Activated CD4-positive, alpha-beta T cell treated with anti-CD3 and anti-CD28 coated beads, Interleukin-2, amount 50 U/mL, for 48 hours (primary cell): ENCODE measurements at places on chromosomes 7 and 10.
A peak's percentile ranks its signal among the peaks of the same experiment; 100 is the strongest.

GRCh38 chr7:45221896-45222604 lies 64.5 kb downstream of the RAMP3 start:
- DNase-seq = no peak

- DNase-seq = no peak
Measured at GRCh38 chr10:17062955-17063484, 66.6 kb downstream of the CUBN start.

DNA sequence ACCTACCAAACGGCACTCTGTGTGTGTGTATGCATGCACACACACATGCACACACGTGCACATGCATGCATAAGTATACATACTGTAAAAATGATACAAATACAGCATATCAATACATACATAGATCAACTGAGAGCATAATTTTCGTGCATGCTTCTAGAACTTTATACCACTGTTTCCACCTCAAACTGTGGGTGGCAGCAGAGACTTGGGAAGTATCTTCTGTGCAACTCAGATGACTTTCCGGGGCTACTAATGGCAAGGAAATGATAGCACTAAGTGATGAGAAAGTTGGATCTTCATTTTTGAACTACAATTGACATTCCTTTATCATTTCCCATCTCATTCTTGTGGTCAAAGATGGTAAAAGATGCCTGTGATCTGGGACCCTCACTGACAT lies 570.7 kb downstream of the REEP3 start:
- DNase-seq = no peak

DNA sequence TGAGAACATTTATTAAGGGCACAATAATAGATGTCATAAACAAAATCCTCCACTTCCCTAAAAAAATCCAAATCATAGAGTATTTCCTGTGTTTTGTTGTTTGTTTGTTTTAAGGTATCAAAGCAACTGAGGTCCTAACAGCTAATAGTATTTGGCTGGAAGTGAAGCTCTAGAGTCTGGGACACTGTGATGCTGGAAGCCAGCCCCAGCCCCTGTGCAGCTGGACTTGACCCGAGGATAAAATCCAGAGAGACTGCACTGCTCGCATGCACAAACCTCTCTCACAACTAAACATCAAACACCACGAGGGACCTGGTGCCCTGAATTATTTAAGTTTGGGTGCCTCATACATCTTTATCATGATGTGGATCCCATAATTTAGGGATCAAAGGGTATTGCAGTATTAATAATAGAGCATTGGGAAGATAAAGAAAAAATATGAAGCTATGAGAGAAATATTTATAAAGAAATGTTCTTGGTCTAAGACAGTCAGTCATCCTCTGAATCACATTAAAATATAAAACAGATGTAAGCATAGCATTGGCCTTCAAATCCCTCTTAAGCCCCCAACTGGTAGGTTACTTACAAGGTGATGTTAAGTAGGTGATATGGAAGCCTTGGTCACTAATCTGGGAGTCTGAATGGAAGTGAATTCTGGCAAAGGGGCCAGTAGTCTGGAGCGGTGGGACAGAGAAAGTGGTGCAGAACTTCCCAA lies 44.4 kb downstream of the CUBN start:
- DNase-seq = no peak

DNA sequence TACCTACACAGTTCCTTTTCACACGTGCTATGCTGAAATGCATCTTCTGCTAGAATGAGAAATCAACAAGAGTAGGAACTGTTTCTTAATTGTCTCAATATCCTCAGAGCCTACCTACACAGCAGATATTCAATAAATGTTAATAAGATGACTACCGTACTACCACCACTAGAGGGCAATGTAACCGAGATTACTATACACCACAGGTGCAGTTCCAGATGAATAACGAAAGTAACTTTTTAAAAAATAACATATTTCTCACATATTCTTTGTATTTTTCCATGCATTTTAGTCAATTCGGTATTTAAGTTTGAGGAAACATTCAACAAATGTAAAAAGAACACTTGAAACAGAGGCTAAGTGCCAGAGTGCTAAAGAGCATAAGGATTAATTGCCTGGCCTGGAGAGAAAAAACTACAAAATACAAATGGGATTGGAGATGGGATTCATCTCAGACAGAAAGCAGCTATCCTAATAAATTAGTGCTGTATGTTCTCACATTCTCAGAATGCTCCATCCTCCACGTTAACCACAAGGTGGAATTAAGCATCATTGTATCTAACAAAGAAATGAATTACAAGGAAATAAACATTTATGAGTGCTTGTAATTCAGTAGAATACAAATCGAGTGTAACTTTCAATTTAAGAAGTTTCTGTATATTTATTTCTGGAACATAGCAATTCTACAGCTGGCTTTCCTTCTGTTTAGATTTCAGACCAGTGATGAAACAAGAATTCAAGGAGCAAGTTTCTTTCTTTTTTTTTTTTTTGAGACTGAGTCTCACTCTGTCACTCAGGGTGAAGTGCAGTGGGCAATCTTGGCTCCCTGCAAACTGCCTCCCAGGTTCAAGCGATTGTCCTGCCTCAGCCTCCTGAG lies 20.3 kb upstream of the HECTD2 start:
- no peak for DNase-seq

GRCh38 chr10:11724938-11725776 lies 17.0 kb upstream of the ECHDC3 start:
- no peak for DNase-seq

DNA sequence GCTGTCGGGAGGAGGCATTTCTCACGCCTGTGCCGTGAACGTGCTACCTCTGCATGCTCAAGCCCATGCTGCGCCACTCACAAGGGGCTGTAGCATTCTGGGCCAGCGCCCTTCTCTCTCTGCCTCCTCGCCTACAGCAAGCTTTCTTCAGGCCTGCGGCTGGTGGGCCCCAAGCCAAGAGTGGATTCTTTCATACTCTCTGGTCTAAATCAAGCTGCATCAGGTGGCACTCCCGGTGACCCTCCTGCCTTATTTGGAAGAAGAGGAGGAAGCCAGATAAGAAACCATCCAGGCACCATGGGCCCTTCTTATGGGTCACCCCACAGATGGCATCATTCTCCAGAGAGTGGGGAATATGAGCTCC lies 86.7 kb upstream of the DUSP5 start:
- DNase-seq = no peak

DNA sequence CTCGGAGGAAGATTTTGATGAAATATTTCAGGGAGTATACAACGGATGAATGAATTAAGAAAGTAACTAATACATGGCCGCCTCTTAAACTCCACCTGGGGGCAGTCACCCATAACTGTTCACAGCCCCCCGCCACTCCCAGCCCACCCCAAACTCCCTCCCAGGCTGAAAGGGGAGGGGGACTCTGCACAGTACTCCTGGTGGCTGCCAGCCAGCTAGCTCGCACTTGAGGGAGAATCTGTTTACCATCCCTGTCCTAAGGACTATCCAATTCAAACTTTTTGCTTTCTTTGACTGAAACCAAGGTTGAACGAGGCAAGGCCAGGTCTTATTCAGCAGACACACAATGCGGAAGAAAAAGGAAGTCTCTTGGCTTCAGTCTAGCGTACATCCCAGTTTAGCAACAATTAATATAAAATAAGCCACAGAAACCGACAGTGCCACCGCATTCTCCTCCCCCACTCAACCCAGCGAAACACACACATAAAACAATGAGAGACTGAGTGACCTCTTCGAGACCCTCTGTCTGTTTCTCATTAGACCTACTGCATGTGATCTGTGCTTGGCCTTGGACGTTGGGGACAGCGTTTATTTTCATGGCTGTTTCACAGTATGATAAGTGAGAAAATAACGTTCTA lies 219.5 kb downstream of the GLI3 start:
- no peak for DNase-seq

DNA sequence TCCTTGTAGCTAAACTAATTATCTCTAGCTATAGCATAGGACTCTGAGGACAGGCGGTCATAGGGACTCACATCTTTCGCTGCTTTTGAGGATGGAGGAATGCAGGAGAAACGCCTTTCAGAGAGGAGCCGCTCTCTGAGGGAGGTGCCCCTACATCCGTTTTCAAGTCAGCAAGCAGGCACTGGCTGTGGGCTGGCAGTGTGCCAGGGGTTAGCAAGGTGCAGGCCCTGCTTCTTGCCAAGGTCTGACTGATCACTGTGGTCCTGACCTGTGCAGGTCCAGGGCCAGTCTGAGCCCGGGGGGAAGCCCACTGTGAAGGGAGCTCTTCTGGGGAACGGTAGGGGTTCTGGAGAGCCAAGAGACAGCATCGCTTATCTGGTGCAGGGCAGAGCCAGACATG lies 89.4 kb downstream of the SH3PXD2A start:
- peak; percentile 75 for DNase-seq

GRCh38 chr10:106785528-106785927 lies 379.0 kb downstream of the SORCS1 start:
- DNase-seq = no peak

DNA sequence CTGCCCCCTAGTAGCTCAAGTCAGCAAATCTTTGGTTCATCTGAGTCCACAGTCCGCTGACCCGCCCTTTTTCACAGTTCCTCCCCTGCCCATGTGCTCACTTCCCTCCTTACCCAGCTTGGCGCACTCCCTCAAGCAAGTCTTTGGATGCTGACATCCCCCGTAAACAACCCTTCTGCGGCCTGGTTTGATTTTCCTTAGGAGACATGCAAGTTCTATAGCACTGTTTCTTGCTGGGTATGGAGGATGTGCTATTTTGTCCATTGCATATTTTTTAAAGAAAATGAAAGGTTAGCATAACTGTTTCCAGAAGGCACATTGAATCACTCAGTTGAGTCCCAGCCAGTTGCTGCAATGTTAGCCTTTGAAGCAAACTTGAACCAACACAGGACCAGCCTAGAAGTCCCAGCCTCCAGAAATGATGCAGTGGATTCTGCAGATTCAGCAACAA lies 38.2 kb downstream of the HTRA1 start:
- DNase-seq = no peak

- DNase-seq = no peak
Measured at GRCh38 chr10:909831-910230, 21.7 kb downstream of the LARP4B start.

DNA sequence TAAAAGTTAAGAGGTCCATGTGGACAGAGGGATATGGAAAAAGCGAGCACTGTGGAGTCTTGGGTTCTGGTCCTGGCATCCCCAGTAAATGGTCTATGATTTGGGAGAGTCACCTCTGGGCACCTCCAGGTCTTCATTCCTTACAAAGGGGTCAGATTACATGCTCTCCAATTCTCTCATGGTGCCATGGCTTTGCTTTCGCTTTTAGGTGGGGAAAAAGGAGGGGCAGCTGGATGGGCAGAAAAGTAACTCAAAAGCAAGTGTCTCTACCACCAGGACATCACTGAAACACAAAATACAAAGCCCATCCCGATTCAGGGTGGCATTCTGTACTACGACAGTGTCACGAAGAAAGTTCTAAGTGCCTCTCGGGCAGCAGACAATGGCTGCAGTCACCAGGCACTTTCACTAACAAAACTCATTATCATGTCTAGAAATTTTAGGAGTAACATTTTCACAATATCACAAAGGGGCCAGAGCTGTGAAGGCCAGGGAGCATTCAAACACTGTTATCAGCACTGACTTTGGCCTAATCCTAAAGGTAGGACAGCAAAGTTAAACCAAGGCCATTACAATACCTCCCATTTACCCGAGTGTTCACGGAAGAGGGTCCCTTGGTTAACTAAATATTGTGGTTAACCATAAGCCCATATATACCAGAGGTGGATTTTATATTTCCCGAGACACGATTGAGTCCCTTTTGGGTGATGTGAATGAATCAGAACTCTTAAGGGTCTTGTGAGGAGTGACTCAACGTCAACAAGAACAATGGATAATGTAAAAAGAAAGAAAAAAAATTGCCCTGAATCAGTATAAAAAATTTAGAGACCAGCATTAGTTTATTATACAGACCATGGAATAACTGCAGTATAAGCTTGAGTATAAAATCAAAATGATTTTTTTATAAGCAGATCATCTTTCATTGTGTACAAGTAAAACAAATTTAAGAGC lies 2.5 kb downstream of the PSAP start:
- no peak for DNase-seq

DNA sequence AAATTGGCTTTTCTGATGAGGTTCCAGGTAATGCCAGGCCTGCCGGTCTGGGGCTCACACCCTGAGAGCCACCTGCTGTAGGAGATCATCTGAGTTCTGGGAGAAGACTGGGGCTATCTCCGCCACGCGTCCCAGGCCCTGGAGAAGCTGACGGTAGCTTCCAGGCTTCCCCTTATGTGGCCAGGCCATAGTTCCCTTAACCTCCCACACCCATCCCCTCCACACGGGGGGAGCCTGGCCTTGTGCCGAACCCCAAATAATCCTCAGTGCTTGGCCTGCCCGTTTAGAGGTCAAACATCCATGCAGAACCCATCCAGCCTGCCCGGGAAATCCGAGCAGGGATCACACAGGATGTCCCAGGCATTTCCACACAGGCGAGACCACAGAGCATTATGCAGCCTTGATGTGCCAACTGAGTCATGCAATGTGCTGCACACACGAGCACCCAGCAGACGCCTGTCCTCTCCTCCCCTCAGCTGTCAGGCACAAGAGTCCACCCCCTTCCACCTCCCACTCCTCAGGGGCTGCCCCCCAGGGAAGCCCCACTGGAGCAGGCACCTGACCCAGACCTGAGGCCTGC lies 176.2 kb downstream of the PRKAG2 start:
- DNase-seq = no peak

DNA sequence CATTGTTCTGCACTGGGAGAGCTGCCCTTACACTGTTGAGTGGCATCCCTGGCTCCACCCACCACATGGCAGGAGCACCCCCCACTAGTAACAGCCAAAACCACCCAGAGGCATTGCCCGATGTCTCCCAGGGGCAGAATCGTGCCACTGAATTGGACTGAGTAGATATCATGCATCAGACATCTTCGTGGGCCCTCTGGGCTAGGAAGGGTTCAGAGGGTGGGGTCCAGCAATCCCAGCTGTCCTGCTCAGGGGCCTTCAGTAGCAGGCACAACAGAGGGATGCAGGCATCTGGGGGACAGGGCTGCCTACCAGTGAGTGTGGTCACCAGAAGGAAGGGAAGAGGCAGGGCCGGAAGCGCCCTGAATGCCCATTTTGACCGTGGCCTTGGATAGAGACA lies 119.7 kb upstream of the PPP2R2D start:
- no peak for DNase-seq

DNA sequence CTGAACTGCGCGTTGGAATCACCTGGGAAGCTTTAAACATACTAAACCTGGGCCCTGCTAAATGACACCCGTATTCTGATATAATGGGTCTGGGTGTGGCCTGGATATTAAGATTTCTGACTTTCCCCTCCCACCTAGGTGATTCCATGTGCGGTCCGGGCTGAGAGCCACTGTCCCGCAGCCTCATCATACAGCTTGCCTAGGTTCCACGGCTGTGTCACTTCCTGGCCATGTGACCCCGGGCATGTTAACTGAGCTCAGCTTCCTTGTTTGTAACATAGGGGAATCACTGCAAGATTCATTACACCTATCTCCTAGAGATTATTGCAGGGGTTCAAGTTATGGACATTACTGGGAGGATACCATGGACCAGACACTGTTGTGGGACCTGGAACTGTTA lies 472.7 kb upstream of the GALNT17 start:
- no peak for DNase-seq

- no peak for DNase-seq
Measured at GRCh38 chr7:91916051-91916440, 24.6 kb upstream of the AKAP9 start.

- DNase-seq = no peak
Measured at GRCh38 chr10:80356989-80357850, 639 bp downstream of the DYDC2 start.

- no peak for DNase-seq
Measured at GRCh38 chr10:14039968-14040668, 290.6 kb downstream of the FRMD4A start.
